ENCODE measurements at places on chromosomes 4 and X.

GRCh38 chr4:142563682-142564291, 282.3 kb downstream of the INPP4B start:
- DNase-seq, result no peak

DNA sequence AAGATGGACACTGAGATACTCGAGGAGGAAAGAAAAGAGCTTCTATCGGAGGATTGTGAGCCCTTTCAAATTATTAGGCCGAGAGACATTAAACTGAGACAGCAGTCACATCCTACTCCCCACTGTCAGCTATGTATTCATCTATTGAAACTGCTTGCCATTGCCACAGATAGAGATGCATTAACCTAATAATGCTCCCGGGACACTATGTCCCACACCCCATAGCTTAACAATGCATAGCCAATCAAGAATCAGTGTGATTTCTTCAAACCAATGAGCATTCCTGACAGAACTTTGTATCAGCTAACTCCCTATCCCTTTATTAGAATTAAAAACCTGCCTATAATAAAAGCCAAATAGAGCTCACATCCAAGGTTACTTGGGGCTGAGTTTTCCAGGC, 118.1 kb upstream of the NEIL3 start:
- DNase-seq, result no peak

GRCh38 chr4:100369871-100370270, 148.0 kb downstream of the EMCN start:
- no peak for DNase-seq

GRCh38 chr4:124631760-124632159, 80.8 kb downstream of the ANKRD50 start:
- DNase-seq, result no peak

DNA sequence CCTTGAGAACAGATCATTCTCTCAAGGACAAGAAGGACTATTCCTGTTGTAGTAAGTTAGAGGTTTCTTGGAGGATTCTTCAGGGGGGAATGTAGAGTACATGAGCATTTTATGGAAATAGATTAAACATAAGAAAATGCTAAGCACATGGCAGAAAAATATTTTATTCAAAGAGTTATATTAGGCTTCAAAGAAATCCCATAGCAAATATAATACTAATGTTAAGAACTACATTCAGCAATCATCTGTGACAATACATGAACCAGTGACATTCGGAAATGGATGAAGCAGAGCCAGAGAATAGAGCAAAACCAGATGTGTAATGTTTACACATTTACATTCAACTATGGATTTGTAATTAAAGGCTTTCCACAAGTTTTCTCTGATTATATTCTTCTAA, 288.6 kb downstream of the NAF1 start:
- no peak for DNase-seq

GRCh38 chrX:10243106-10243505, 86.3 kb downstream of the CLCN4 start:
- no peak for DNase-seq

- DNase-seq, result no peak
These were observed 1.6 kb upstream of the ANTXR2 start for GRCh38 chr4:80074651-80075050.

- DNase-seq, result no peak
These were observed 507.9 kb downstream of the MID1IP1 start for GRCh38 chrX:39309018-39309635.
